Activated naive CD8-positive, alpha-beta T cell treated with anti-CD3 and anti-CD28 coated beads for 36 hours (primary cell): ENCODE measurements at places on chromosomes 2 and 18. TPM values are rescaled to one million over a fixed set of nuclear protein-coding genes. Genes with fewer than 3 reads are reported as not detected.

DNA sequence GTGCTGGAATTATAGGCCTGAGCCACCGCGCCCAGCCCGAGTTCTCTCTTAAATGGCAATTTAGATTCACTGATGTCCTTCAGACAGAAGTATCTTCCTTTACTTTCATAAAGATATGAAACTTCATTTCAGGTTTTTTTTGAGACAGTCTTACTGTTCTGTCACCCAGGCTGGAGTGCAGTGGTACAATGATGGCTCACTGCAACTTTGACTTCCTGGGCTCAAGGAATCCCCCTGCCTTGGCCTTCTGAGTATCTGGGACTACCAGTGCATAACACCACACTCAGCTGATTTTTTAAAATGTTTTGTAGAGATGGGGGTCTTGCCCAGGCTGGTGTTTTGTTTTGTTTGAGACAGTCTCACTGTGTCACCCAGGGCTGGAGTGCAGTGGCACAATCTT is 13.2 kb downstream of the ITGB1BP1 start:
- peak overlapping the region; percentile 73 for H3K27ac ChIP-seq
- peaks cover 20% of the 10 kb centered on the region for H3K36me3 ChIP-seq
- H3K4me3 ChIP-seq, result no peak overlapping the region
- no peaks in the 10 kb centered on the region for H3K27me3 ChIP-seq

DNA sequence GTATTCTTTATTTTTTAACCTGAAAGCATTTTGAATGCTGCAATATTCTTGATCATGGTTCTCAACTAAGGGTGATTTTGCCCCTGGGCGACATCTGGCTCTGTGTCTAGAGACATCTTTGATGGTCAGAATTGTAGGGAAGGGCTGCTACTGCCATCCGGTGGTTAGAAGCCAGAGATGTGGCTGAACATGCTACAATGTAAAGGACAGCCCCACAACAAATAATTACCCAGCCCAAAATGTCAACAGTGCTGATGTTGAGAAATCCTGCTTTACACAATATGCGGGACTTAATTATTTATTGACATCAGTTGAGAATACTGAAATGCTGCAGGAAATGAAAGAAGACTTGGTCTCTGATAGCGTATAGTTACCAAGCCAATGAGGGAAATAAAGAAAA is 37.5 kb upstream of the SERPINB2 start:
- no peaks in the 10 kb centered on the region for H3K36me3 ChIP-seq
- H3K27ac ChIP-seq, result no peak overlapping the region
- H3K4me3 ChIP-seq, result no peak overlapping the region
- H3K4me1 ChIP-seq, result no peaks in the 10 kb centered on the region
- DNase-seq, result no peak

GRCh38 chr18:12458771-12459170 is 51.0 kb downstream of the PRELID3A start:
- H3K4me3 ChIP-seq, result no peak overlapping the region
- H3K4me1 ChIP-seq, result no peaks in the 10 kb centered on the region
- no peaks in the 10 kb centered on the region for H3K36me3 ChIP-seq
- DNase-seq, result no peak
- no peaks in the 10 kb centered on the region for H3K27me3 ChIP-seq

- no peaks in the 10 kb centered on the region for H3K27me3 ChIP-seq
- peaks cover 72% of the 10 kb centered on the region for H3K36me3 ChIP-seq
- H3K27ac ChIP-seq, result no peak overlapping the region
- no peak overlapping the region for H3K4me3 ChIP-seq
- peaks cover 59% of the 10 kb centered on the region for H3K4me1 ChIP-seq
Observed at GRCh38 chr2:69612200-69612599, 31.3 kb downstream of the AAK1 start.

DNA sequence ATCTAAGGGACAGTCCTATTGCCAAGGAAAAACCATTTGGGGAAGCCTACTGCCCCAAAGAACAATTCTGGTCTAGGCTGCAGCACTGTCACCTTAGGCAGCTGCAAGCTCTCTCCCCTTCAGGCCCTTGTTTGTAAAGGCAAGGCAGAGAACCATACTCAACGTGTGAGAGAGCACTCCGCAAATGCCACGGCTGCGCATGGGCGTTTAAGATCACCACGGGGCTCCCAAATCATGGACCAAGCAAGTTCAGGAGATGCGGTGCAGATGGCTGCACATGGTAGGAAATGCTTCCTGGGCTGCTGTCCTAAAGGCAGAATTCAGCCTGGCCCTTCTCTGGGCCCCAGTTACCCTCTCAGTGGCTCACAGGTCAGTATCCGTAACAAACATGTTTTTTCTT is 15.5 kb downstream of the ERFE start:
- no peak overlapping the region for H3K4me3 ChIP-seq
- peaks cover 22% of the 10 kb centered on the region for H3K36me3 ChIP-seq
- no peaks in the 10 kb centered on the region for H3K4me1 ChIP-seq
- no peaks in the 10 kb centered on the region for H3K27me3 ChIP-seq
- no peak overlapping the region for H3K27ac ChIP-seq

Gene SLC11A1
- total RNA-seq, result 0.08 TPM

Gene DYSF
- 4.3 TPM for total RNA-seq

Gene ACYP2
- total RNA-seq, result 6.2 TPM
